ENCODE measurements at places on chromosomes 13 and 19.

DNA sequence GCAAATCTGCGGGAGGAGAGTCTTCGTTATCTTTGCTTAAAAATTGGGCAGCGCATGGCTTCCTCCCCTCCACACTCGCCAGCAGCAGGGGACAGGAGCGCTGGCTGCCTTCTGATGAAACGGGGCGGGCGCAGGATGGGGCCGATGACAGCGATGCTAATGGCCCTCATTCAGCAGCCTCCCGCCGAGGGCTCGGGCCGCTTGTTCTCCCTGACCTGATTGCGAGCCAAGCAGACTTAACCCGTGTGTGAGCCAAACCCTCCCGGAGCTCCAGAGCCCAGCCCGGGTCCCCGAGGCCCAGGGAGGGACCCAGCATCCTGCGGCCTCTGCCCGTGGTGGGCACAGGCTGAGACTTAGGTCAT is 90.3 kb downstream of the KDM4B start:
- DNase-seq: no peak

GRCh38 chr13:28344163-28344562 is 150.8 kb downstream of the FLT1 start:
- no peak for DNase-seq

- peak; percentile 99 for DNase-seq
These were observed 9.2 kb downstream of the MKNK2 start for GRCh38 chr19:2041683-2042484.

DNA sequence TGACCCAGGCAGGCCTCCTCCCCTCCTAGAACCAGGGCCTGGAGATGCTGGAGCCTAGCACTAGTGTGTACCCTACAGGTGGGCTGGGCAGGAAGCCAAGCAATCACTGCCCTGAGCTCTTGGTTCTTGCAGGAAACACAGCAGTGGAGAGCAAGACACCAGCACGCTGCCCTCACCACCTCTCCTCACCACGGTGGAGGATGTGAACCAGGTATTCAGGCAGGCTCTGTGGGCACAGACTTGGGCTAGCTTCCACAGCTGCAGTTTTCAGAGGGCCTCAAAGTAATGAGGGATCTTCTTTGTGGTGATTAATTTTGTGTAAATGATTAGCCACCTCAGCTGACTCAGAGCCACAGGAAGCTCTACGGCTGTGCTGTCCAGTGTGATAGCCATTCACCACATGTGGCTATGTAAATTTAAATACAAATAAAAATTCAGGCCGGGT is 13.6 kb upstream of the GPI start:
- no peak for DNase-seq

DNA sequence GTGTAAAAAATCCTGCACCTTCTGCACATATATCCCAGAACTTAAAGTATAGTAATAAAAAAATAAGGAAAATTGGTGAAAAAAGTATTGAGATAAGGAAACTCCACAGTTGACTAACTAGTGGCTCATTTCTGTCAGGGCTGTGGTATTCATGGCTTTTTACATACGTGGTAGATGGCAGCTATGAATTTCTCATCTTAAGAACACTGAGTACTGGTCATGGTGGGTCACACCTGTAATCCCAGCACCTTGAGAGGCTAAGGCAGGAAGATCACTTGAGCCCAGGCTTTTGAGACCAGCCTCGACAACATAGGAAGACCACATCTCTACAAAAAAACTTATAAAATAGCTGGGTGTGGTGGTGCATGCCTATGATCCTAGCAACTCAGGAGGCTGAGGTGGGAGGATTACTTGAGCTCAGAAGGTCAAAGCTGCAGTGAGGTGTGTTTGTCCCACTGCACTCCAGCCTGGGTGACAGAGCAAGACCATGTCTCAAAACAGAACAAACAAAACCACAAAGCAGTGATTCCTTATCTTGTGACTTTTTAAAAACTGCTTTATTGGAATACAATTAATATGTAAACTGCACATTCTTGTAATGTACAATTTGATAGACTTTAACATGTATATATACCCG is 16.8 kb downstream of the SLAIN1 start:
- DNase-seq: no peak

DNA sequence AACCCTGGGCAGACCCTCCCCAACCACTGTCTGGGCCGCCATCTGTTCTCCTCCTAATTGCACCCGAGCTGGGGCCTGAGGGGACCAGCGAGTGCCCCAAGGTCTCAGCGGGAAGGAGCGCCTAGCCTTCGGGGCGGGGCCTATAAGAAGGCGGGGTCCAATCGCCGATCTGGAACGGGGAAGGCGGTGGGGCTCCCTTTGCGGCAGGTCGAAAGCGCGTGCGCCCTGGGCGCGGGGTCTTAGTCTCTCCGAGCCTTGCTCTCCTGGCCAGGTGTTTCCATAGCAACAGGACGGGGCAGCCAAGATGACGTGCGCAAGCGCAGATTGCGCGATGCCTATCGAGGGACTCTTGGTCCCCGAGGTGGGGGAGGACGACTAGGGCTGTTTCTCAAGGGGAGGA is 2.8 kb downstream of the MAST1 start:
- DNase-seq: no peak

DNA sequence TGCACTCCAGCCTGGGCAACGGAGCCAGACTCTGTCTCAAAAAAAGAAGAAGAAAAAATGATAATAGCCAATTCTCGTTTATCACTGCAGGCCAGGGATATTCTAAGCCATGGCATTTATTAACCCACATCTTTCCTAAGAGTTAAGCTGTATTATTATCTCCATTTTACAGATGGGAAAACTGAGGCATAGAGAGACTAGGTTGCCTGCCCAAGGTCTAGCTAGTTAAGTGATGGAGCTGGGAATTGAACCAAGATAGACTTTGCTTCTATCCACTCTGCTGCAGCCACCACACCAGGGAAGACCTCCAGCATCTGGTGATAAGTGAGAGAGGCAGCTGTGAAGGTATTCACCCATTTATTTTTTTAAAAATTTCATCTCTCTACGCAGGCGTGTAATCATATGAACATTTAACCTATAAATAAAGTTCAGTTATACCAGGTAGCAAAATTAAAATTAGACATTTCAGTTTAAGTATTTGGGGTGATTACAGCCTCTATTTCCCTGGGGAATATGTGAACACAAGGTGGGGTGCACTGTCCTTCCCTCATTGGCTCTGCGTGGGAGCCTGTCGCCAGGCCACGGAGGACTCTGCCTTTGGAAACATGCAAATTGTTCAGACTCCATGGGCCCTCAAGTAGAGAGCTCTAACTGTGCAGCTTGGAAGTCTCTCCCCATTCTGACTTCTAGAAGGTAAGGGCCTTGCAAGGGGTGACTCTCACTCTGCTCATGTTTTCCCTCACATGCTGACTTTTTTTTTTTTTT is 157.8 kb downstream of the SIPA1L3 start:
- no peak for DNase-seq

GRCh38 chr13:49354719-49355118 is 89.1 kb downstream of the CAB39L start:
- no peak for DNase-seq

DNA sequence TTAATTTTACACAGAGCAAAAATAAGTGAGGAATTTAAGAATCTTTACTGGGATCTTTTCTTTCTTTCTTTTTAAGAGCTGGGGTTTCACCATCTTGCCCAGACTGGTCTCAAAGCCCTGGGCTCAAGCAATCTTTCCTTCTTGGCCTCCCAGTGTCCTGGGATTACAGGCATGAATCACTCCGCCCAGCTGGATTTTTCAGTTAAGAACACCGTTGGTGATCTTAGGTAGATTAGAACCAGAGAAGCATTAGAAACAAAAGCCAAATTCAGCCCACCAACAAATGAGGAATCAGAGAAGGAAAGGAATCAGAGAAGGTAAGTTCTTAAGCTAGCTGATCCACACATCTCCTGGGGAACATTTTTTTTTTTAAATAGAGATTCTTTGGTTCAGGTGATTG is 34.2 kb downstream of the EPSTI1 start:
- no peak for DNase-seq

DNA sequence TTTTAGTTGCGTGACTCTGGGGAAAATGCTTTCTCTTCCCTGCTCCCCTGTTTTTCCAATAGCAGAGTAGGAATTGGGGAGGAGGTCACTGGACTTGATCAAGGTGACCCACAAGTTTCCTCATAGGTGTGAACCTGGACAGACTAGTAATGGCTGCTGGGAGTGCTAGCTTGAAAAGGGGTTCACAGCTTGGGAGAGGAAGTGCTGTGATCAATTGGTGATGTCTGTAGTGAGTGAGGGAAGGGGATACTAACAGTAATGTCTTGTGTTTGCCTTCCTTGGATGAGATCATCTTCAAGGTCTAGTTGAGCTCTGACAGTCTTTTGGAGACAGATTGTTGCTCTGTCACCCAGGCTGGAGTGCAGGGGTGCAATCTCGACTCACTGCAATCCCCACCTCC is 1.7 kb downstream of the BCL2L12 start:
- DNase-seq: no peak

GRCh38 chr19:1445185-1445931 is 4.6 kb upstream of the APC2 start:
- peak; percentile 68 for DNase-seq

DNA sequence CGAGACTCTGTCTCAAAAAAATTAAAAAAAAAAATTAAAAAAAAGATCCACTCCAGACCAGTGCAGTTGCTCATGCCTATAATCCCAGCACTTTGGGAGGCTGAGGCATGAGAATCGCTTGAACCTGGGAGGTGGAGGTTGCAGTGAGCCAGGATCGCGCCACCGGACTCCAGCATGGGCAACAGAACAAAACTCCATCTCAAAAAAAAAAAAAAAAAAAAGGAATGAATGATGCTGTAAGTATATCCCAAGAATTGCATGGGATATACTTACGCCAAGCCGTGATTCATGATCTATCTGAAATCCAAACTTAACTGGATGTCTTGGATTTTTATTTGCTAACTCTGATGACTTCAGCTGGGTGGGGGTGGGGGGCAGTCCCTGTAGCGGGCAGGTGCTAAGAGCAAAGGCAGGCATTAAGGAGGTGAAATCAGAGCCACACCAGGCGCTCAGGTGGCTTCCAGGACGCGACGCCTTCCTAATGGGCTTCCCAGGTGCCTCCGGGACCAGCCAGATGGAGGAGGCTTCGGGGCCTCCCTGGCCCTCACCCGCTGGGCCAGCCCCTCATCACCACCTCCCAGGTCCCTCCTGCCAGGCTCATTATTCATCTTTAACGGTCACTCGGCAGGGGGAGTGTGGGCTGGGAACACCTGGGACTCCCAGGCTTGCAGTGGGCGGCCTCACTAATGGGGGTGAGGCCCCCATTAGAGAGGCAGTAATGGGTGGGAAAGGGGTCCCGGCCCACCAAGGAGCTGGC is 11.4 kb upstream of the FUT5 start:
- no peak for DNase-seq

GRCh38 chr19:55096061-55096701 is 20.5 kb downstream of the EPS8L1 start:
- DNase-seq: no peak

- DNase-seq: no peak
These were observed 500 bp upstream of the IFI30 start for GRCh38 chr19:18173054-18173571.

DNA sequence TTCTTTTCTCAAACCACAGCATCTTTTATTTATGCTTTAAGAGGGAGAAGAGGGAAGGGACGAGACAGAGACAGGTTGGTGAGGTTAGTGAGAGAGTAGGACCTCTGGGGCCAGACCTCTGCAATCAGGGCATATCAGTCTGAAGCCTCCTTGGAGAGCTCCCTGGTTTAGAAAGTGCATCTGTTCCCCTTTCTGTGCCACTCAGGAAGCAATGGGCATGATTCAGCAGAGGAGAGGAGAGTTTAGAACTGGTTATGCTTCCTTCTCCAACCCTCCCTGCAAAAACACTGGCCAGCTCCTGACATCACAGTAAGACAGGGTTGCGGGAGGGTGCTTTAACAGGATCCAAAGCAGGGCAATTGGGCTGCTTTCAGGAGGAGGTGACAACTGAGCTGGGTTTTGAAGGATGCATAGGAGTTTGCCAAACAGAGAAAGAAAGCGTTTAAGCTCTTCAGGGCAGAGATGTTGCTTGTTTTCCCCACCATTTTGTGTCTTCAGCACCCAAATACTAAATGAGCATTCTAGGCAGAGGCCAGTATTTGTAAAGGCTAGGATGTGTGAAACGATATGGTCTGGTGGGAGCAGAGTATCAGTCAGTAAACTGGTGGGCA is 33.1 kb downstream of the CERS4 start:
- DNase-seq: no peak
